ENCODE measurements at places on chromosomes 4 and X.

GRCh38 chr4:113474017-113474416 is 287.5 kb downstream of the CAMK2D start:
- no peak for DNase-seq

DNA sequence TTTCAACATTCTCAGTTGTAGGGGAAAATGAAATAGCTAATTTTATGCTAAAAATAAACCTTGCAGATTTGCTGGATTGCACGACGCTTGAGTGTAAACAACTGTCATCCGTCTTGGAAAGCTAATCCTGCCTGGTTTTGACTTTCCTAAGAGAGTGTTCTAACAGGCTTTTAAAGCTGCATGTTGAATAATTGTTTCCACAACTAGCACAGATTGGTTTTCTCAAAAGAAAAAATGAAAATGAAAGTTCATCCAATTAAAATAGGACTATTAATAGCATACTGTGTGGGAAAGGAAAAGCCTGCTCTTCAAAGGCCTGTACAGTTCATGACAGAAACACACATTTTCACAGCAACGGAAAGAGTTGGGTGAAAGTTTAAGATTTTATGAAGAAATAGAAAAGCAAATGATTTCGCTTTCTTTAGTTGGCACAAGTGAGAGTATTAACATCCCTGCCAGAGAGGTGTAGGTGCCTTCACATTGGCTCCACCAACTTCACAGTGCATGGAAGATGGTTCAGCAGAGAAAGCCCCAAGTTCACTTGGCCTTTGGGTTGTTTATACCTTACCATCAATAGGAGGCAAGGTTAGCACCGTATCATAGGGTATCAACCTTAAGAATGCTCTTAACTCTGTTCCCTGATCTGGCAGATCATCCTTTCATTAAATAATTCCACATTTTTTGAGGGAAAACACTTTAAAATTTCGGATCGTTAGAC is 140.0 kb upstream of the GUCY1A1 start:
- DNase-seq, result no peak

- DNase-seq, result no peak
Observed at GRCh38 chrX:136745215-136746173, 35.2 kb downstream of the ARHGEF6 start.

DNA sequence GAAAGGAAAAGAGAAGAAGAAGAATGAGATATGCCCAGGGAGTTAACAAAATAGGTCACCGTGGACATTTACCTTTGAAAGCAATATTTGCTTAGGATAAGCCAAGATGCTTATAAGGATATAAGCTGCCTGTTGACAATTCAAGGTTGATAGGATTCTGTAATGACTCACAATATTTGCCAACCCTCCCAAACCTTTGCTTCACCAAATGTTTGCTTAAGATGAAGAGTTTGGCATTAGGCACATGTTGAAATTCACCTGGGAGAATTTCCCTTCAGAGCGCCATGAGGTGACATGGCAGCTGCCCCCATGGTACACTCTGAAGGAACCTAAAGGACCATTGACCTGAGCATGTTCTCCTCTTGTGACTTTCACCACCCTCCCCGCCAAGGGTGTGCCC is 4.6 kb downstream of the PALLD start:
- no peak for DNase-seq

DNA sequence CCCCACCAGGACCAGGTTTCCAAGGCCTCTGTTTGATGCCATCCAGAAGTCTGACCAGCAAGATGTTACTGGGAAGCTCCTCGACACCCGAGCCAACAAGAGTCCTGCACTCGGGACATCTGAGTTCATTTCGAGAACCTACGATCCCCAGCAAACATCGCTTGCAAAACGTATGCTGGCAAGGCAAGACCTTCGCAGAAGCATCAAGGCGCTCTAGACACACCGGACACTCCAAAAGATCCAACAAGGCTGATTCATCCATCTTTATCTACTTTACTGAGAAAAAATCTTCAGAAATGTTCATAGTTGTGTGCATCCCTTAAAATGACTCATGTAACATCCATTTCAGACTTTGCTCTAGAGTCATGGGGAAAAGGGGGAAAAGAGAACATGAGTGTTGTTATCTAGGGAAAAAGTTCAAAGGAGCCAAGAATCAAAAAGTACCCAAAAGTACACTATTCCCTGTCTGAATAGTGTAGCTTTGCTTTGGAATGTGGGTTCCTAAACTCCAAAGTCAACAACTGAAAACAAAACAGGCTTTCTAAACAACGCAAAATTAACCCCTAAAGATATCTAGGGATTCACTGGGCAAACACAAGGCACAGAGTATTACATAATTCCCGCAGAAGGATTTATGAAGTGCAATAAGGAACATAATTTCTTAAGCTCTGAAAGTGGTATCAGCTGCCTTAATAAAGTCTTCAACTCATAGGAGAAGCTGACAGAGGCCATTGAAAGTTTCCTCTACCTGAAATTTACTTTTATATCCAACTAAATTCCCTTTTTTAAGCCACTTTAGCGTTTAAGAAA is 1.6 kb downstream of the SH3RF1 start:
- no peak for DNase-seq

DNA sequence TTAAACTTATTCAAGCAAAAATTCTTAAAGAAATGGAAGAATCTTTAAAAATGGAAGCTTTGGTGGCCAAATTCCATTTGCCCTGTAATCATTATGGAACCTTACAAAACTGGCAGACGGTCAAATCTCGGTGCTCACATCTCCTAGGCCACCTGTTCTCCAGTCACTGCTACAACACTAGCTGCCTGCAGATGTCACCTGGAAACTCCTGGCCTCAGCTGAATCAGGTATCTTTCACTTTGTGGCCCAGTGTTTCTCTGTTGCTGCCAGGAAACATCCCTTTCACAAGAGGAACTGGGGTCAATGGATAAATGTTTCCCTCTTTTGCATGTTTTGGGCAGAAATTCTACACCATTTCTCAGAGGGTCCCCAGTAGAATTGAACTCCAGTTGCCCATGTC is 4.2 kb upstream of the CXCL3 start:
- no peak for DNase-seq

GRCh38 chr4:137467537-137467936 is 64.8 kb downstream of the PCDH18 start:
- DNase-seq, result no peak

DNA sequence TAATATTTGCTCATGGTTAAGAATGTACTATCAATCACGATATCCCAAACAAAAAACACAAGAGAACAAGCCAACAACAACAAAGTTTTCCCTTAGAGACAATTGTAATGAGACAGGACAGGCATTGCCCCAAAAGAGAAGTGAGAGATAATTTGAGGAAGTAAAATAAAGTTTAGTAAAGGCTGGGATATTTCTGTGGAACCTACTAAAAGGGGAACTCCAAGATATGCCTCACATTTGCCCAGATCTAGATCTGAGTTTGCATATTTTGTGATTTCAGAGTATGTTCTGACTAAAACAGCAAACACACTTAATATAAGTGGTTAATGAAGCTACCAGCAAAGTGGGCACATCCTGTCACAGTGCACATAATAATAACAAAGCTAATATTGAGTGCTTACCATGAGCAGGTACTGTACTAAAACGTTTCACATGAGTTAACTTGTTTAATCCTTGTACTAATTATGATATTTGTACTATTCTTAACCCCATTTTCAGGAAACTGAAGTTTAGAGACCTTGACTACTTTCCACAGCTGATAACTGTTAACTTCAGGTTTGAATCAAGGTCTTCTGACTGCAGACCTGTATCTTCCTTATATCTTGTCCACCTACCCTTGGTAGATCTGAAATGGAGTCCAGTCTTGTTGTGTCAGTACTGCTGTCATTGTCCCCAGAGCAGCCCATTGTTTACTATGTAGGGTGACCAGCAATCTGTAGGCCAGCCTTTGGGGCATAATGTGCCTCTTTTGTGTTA is 26.0 kb upstream of the BMP2K start:
- no peak for DNase-seq

DNA sequence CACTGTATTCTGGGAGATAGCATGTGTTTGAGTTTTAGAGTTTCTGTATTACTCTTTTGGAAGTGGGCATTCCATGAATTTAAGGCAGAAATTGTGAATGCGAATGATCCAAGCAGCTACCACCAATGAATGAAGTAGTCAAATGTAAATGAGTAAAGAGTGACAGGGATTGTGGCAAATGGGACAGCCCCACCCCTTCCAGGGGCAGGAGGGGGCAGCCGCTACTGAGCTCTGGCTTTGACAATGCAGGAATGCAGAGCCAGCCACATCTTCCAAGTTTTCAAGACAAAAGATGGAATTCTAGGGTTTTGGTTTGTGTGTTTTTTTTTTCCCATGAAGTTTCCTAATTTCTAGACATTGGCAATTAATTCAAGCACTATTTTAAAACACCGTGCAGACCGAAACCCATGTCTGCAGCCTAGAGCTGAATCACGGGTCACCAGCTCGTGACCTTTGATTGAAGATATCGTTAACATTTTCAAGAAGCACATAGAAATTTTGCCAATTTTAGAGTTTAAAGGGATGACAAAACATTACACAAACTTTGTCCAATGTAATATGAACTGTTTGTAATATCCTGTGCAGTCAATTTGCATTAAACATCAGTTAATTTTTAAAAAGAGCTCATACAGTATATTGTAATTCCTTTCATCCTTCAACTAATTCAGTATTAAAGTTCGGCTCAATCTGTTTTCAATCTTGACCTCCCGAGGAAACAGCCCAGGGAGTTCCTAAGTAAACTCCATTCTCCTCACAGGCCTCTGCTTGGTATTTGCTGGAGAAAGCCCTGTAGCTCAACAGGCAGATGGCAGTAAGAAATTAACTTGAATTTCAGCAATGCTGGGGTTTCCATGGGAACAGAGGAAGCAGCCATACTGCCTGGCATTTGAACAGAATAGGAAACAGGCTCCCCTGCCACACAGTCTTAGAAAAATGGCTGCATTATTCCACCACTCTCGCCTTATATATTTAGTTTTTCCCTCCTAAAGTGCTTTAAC is 83.4 kb downstream of the UCHL1 start:
- DNase-seq, result no peak

- DNase-seq, result no peak
Observed at GRCh38 chrX:28581522-28581921, 5.7 kb upstream of the IL1RAPL1 start.

DNA sequence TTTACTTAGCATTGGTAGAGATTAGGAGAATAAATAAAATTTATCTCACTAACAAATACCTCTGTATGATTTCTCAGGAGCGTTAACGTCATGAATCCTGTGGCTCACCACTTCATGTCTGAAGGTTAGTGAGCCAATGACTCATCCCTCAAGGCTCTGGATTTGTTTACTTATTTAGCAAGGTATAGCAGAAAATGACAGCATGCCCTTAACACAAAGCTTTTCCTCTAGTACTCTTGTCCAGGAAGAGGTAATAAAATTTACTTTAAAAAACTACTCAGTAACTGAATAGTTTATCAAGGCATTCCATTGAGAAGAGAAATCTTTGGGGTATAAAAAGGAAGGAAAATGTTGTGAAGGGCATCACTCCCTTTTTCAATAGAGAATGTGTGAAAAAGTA is 823.8 kb downstream of the CCSER1 start:
- peak; percentile 31 for DNase-seq

- DNase-seq, result no peak
Observed at GRCh38 chr4:37868238-37868637, 22.6 kb upstream of the TBC1D1 start.
